Thoracic aorta (tissue), 2 donors: ENCODE measurements at places on chromosomes 5 and 9.

DNA sequence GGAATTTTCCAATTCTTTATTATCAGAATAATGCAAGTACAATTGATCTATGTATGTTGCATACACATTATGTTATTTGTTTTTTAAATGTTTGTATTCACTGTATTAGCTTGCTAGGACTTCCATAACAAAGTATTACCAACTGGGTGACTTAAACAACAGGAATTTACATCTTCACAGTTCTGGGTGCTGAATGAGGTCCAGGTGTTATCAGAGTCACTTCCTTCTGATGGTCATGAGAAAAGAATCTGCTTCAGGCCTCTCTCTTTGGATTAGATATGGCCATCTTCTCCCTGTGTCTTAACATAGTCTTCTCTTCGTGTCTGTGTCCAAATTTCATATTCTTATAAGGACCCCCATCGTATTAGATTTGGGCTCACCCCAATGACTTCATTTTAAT is 229.1 kb upstream of the TRPC7 start:
- H3K27me3 ChIP-seq: no peaks in the 10 kb centered on the region
- H3K27ac ChIP-seq: no peak overlapping the region
- no peak overlapping the region for H3K4me3 ChIP-seq
- no peak for DNase-seq
- H3K4me1 ChIP-seq: no peaks in the 10 kb centered on the region
- no peaks in the 10 kb centered on the region for H3K36me3 ChIP-seq

- DNase-seq: no peak
- H3K27me3 ChIP-seq: no peaks in the 10 kb centered on the region
- H3K36me3 ChIP-seq: no peaks in the 10 kb centered on the region
- no peak overlapping the region for H3K4me3 ChIP-seq
- H3K4me1 ChIP-seq: peaks cover 10% of the 10 kb centered on the region
Observed at GRCh38 chr9:73065439-73065838, 86.2 kb upstream of the ANXA1 start.

DNA sequence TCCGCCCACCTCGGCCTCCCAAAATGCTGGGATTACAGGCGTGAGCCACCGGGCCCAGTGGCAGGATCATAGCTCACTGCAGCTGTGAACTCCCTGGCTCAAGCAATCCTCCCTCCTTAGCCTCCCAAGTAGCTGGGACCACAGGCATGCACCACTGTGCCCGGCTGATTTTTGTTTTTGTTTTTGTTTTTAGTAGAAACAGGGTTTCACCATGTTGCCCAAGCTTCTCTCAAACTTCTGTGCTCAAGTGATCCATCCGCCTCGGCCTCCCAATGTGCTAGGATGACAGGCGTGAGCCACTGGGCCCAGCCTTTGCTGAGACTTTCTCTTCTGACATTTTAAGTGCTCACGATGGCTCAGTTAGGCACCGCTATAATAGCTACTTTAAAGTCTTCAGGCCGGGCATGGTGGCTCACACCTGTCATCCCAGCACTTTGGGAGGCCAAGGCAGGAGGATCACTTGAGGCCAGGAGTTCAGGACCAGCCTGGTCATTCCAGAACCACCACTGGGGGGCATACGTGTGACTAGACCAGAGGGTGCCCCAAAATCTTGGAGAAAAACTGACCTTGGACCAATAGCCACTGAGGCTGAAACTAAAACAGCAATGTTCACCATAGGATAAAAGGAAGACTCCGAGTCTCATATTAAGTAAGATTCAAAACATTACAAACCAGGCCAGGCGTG is 3.1 kb upstream of the ENTPD8 start:
- no peak overlapping the region for H3K4me3 ChIP-seq
- peaks cover 12% of the 10 kb centered on the region for H3K4me1 ChIP-seq
- no peak for DNase-seq

GRCh38 chr9:19432473-19432872 is 23.7 kb downstream of the ACER2 start:
- peaks cover 10% of the 10 kb centered on the region for H3K4me1 ChIP-seq
- DNase-seq: no peak
- no peak overlapping the region for H3K4me3 ChIP-seq
- no peaks in the 10 kb centered on the region for H3K36me3 ChIP-seq

DNA sequence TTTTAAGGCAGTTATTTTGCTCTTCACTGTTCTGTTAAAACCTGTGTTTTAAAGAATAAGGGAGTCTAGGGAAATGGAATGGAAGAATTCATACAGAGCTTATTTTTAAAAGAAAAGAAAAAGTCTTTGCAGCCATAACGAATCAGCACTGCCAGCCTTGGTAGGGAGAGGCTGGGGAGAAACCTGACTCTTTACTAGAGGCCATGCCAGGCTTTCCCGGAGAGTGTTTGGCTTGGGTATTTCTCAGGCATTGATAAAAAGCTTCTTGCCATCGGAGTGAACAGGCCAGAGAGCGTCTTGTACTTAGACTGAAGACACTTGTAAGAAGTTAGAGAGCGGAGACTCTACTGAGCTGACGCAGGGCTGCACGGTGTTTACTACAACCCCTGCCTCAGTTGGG is 72.7 kb upstream of the NFIL3 start:
- peak overlapping the region; percentile 56 for H3K27ac ChIP-seq
- peaks cover 11% of the 10 kb centered on the region for H3K4me1 ChIP-seq
- H3K27me3 ChIP-seq: no peaks in the 10 kb centered on the region
- no peaks in the 10 kb centered on the region for H3K36me3 ChIP-seq
- no peak for DNase-seq

DNA sequence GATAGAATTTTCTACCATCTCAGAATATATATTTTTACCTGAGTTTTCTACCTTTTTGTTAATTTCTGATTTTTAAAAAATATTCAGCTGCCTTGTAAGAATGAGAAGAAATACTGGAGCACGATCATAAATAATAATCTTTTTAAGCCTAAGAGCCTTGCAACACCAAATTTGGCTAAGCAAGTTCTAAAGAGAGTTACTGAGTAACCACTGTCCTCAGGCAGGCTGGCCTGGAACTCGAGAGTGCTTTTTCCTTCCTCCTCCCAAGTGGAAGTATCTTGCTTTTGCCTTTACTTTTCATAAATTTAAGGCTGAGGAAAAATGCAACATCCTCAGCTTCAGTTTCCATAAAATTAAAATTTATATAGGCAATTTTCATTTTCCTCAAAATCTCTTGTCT is 21.0 kb downstream of the GLRX start:
- no peak overlapping the region for H3K4me3 ChIP-seq
- H3K36me3 ChIP-seq: no peaks in the 10 kb centered on the region
- no peak for DNase-seq
- no peak overlapping the region for H3K27ac ChIP-seq
- peaks cover 5% of the 10 kb centered on the region for H3K4me1 ChIP-seq
- no peaks in the 10 kb centered on the region for H3K27me3 ChIP-seq

DNA sequence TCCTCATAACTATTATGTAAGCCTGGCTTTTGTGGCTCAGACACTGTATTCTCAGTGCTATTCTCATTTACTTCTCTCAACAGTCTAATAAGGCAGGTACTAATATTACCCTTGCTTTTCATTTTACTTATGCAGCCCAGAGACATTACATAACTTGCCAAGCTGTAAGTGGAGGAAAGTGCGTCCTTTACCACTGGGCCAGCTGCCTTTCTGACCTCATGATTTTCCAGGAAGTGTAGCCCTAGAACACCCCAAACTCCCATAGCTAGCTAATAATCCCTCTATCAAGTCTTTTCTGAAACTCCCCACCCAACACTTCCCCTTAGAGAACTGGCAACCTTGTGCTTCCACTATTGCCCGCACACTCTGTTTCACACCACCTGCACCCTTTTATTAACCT is 192.9 kb upstream of the HMHB1 start:
- H3K27me3 ChIP-seq: no peaks in the 10 kb centered on the region
- H3K4me3 ChIP-seq: no peak overlapping the region
- no peak for DNase-seq
- H3K36me3 ChIP-seq: no peaks in the 10 kb centered on the region
- no peak overlapping the region for H3K27ac ChIP-seq

DNA sequence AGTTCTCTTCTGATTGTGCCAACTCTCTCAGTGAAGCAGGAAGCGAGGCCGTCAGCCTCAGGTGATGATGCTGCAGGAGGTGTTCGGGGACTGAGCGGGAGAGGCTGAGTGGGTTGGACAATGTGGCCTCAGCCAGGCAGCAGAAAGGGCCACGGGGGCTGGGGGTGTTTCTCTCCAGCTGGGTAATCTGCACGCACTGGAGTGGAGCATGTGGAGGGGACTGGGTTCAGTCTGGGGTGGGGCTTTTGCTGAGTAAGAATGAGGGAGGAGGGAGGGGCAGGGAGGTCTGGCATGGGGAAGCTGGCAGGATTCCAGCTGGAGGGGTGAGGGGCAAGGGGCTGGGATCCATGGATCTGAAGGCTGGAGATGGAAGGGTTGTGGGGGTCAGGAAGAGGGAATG is 60.8 kb upstream of the PHYKPL start:
- H3K4me1 ChIP-seq: no peaks in the 10 kb centered on the region
- H3K4me3 ChIP-seq: no peak overlapping the region
- no peaks in the 10 kb centered on the region for H3K27me3 ChIP-seq
- DNase-seq: no peak
- H3K27ac ChIP-seq: no peak overlapping the region

DNA sequence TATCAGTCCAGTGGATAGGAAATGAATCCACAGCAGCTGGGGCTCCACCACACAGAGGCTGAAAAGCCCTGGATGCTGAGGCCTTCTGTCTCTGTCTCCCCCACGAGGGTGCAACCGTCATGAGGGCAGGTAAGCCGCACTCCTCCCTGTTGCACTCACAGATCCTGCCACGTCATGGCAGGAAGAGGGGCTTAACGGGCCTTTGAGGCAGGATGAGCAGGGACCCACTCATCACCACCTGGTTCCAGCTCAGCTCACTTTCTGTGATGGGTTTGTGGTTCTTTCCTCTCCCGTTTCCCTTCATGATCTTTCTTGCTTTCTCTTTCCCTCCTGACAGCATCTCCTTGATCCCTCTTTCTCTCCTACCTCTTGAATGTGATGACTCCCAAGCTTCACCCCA is 575.2 kb downstream of the CCDC171 start:
- no peaks in the 10 kb centered on the region for H3K4me1 ChIP-seq
- no peaks in the 10 kb centered on the region for H3K27me3 ChIP-seq
- no peak for DNase-seq
- no peak overlapping the region for H3K4me3 ChIP-seq
- H3K27ac ChIP-seq: no peak overlapping the region
- no peaks in the 10 kb centered on the region for H3K36me3 ChIP-seq

- peaks cover 3% of the 10 kb centered on the region for H3K4me1 ChIP-seq
- H3K4me3 ChIP-seq: no peak overlapping the region
- no peak overlapping the region for H3K27ac ChIP-seq
- DNase-seq: no peak
Observed at GRCh38 chr5:167643631-167644280, 647.7 kb upstream of the WWC1 start.

GRCh38 chr9:135281791-135282737 is 194.6 kb downstream of the OLFM1 start:
- no peak overlapping the region for H3K4me3 ChIP-seq
- H3K27me3 ChIP-seq: no peaks in the 10 kb centered on the region
- no peaks in the 10 kb centered on the region for H3K36me3 ChIP-seq
- no peaks in the 10 kb centered on the region for H3K4me1 ChIP-seq

DNA sequence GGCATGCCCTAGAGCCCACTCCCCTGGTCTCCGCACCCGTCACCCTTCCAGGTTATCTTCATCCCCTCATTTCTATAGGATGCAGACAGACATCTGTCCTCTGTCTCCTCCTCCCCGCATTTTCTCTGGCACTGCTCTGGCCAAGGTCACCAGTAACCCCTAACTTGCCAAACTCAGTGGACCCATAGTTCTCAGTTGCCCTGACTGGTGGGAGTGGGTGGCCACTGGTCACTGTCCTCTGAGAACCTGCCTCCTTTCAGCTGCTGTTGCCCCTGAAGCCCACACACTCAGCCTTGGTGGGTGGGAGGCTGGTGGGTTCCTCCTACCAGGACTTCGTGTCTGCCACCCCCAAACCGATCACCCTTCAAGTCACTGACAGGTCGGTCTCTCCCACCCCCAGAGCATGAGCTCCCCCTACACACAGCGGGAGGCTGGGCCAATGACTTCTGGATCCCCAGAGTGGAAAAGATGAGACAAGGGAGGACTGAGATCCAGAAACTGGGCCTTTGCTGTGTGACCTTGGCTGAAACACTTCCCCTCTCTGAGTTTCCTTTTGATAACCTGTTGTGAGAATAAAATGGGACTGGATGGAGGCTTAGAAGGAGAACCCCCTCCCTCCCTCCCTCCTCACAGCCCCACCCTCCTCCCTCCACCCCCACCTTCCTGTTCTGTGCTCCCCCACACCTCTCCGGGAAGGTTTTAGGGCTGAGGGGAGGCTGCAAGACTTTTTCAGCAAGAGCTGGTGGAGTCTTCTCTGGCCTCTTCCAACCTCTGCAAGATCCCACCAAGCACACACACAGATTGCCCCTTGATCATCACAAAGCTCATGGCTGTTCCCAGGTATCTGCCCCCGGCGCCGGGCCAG is 2.4 kb upstream of the DBN1 start:
- H3K27me3 ChIP-seq: no peaks in the 10 kb centered on the region
- H3K4me3 ChIP-seq: no peak overlapping the region
- peak overlapping the region; percentile 20 for H3K27ac ChIP-seq
- peaks cover 38% of the 10 kb centered on the region for H3K4me1 ChIP-seq

DNA sequence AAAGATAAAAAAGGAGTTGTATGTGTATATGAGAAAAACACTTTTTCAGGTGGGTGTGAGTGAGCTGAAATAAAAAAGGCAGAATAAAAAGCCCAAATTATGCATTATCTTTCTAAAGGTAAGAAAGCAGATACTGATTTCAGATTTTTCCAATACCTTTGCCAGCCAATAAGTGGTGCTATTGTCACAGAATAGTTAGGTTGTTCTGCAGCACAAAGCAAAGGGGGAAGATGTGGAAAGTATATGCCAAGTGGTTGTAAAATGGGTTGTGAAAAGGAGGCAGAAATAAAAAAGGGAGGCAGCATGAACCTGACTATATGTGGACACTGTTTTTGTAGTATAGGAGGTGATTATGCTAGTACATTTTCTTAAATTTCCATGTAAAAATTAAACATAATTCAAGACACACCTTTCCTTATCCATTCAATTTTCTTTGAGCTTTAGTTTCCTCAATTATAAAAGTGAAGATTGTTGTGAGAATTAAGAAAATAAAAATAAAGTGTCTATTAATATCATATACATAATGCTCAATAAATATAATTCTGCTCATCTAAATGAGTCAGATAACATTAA is 106.7 kb downstream of the SMIM15 start:
- H3K36me3 ChIP-seq: no peaks in the 10 kb centered on the region
- DNase-seq: no peak
- H3K27me3 ChIP-seq: no peaks in the 10 kb centered on the region

- DNase-seq: no peak
- H3K4me1 ChIP-seq: no peaks in the 10 kb centered on the region
- H3K27me3 ChIP-seq: no peaks in the 10 kb centered on the region
- no peaks in the 10 kb centered on the region for H3K36me3 ChIP-seq
Observed at GRCh38 chr5:138585157-138585556, 10.0 kb upstream of the HSPA9 start.

GRCh38 chr9:38373679-38374078 is 18.8 kb upstream of the ALDH1B1 start:
- no peak overlapping the region for H3K4me3 ChIP-seq
- H3K4me1 ChIP-seq: peaks cover 20% of the 10 kb centered on the region
- H3K36me3 ChIP-seq: no peaks in the 10 kb centered on the region
- no peak overlapping the region for H3K27ac ChIP-seq
